Suppressor macrophage treated with lipopolysaccharide for 4 hours (primary cell): ENCODE measurements at places on chromosomes 1 and 21.

DNA sequence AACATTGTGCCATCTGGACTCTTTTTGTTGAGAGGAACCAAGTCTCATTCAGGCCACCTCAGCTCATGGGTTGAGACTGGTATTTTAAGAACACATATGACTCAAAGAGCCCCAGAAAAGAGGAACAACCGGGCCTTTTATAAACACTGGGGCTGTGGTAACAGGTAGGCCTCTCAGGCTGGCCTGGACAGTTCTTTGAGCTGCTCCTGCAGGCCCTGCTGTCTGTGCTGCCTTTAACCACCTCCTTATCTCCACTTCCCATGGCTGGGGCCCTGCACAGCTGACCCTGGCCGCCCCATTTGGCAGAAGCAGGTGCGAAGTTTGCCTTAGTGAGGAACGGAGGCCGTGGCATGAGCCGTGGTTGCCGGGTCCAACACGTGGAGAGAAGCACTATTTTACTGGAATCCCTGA lies 163.3 kb downstream of the RHOU start:
- DNase-seq = peak; percentile 71

- no peak for DNase-seq
These were observed 46.3 kb downstream of the XCL2 start for GRCh38 chr1:168497376-168497950.

- DNase-seq = peak; percentile 37
These were observed 110.1 kb upstream of the LMO4 start for GRCh38 chr1:87218618-87219017.

GRCh38 chr1:88873737-88874349 lies 17.5 kb downstream of the GTF2B start:
- DNase-seq = peak; percentile 26

DNA sequence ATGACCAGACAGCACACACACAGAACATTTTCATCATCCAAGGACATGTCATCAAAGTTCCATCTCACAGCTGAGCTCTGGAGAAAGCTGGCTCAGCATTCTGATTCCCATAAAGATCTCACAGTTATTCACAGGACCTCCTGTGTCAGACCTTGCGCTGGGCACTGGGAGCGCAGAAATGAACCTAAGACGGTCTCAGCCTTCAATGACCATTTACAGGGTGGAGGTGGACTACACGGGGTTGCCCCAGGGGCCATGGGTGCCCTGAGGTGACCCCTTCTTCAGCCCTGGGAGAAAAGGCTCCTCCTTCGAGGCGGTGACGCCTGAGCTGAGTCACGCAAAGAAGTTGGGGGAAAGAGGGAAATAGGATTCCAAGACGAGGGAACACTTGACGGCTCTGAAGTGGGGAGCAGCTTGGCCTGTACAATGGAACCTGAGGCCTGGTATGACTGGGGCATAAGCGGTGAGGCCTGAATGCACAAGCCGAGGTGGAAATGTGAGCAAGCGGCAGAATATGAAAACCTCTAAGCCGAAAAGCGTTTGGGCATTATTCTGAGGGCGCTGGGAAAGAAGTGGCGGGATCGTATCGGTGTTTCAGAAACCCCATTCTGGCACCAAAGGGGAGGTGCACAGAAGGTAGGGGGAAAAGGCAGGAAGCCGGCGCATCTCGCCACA lies 797 bp downstream of the CC2D1B start:
- DNase-seq = peak; percentile 81

DNA sequence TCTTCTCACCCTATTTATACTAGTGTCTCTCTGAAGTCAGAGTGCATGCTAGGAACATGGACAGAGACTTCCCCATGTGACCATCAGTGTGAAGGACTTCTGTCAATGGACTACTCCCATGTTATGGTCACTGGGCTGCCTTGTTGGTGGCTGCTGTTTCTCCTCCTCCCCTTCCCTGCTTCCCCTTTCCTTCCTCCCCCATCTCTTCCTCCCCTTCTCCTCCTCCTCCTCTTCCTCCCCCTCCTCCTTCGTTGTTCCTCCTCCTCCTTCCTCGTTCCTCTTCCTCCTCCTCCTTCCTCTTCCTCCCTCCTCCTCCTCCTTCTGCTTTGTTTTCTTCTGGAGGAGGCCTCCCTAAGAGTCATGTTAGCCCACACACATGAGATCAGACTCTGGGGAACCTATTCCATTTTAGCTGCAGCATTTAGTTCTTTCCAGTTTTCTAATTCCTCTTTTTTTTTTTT lies 35.8 kb downstream of the IER5 start:
- peak; percentile 81 for DNase-seq

GRCh38 chr21:41610042-41610839 lies 102.3 kb upstream of the TMPRSS2 start:
- peak; percentile 78 for DNase-seq

- DNase-seq = peak; percentile 32
These were observed 627.4 kb upstream of the NR5A2 start for GRCh38 chr1:199399996-199400724.
